Activated T-helper 1 cell treated with Interleukin-2 at 50 U/mL for 16 hours (primary cell): ENCODE measurements at places on chromosomes 1 and 21.

DNA sequence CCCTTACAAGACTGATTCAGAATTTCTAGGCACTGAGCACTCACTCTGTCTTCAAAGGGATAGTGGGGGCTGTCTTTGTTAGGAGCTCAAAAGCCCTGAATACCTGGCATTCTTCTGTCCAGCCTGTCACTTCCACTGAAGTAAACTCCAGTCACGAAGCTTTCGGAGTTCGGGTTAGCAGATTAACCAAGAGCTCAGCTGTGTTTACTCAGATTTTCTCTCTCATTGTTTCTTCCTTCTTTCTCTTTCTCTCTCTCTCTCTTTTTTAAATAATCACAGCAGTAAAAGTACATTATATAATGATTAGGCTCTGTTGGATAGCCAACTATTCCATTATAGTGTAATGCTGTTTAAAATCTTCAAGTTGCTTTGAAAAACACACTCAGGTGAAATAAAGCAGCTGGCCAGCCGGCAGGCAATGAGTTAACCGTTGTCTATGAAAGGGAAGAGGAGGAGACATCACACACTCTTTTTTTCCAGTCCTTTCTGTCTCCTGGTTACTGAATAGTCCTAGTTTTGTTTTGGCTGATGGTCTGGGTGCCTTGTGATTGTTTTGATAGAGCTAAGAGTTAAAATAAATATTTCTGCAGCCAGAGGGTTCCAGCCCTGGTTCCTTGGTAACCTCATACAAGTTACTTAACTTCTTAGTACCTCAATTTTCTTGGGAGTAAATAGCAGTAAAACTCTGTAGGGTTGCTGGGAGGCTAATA lies 89.8 kb downstream of the ADSS2 start:
- no peak for DNase-seq

GRCh38 chr1:184408580-184408979 lies 21.8 kb downstream of the C1orf21 start:
- DNase-seq, result no peak

- no peak for DNase-seq
Measured at GRCh38 chr21:35824136-35824535, 236.2 kb downstream of the SETD4 start.

DNA sequence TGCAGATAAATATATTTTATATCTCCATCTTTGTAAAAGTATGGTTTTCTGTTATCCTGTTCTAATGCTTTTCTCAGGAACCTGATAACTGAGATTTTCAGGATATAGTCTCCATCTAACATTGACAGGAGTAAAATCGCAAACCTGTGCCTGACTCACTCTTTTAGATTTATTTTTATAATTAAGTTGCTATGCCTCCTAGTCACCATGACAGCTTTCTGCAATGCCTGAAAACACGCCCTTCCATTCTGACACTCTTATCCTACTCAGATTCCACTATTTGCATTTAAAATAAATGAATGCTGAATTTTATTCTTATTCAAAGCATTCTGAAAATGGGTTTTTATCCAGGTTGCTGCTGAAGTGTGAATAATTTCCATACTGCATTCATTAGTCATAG lies 62.8 kb downstream of the RGS21 start:
- DNase-seq, result no peak

DNA sequence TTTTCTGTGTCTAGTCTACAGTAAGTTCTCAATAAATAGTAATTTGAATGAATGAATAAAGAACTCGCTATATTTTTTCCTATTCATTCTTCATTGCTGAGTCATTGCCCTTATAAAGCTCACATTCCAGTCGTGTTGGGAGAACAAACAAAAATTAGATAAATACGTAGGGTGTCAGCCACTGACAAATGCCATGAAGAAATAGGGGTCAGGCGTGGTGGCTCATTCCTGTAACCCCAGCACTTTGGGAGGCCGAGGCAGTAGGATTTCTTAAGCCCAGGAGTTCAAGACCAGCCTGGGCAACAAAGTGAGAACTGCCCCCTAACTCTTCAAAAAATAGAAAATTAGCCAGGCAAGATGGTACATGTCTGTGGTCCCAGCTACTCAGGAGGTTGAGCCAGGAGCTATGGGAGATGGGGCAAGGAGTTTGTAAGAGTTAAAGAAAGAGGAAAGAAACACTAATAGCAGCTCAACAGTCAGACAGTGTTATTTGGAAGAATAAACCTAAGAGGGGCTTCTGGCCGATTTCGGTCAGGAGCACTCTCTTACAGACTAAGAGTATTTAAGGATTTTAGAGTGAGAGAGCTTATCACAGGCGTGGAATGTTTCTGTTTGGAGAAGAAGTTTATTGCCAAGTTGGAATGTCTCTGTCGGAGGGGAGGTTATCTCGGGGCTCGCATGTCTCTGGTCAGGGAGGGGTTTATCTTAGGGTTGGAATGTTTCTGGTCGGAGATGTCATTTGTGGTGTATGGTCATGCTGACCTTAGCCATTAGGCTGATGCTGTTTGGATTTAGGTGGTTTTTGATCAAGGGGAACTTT lies 1.8 kb upstream of the CHML start:
- no peak for DNase-seq

GRCh38 chr1:205915354-205915990 lies 27.8 kb downstream of the SLC26A9 start:
- DNase-seq, result no peak

GRCh38 chr1:183932412-183932811 lies 105.1 kb downstream of the COLGALT2 start:
- no peak for DNase-seq
